Activated naive CD8-positive, alpha-beta T cell treated with anti-CD3 and anti-CD28 coated beads, Interleukin-2, amount 50 U/mL, for 16 hours (primary cell): ENCODE measurements at places on chromosomes 4 and X.

GRCh38 chr4:86934147-86934770, 552 bp upstream of the AFF1 start:
- DNase-seq: no peak

- DNase-seq: no peak
These were observed 944.4 kb upstream of the GRID2 start for GRCh38 chr4:91359041-91360031.

GRCh38 chr4:119204916-119205315, 7.6 kb upstream of the USP53 start:
- DNase-seq: no peak

DNA sequence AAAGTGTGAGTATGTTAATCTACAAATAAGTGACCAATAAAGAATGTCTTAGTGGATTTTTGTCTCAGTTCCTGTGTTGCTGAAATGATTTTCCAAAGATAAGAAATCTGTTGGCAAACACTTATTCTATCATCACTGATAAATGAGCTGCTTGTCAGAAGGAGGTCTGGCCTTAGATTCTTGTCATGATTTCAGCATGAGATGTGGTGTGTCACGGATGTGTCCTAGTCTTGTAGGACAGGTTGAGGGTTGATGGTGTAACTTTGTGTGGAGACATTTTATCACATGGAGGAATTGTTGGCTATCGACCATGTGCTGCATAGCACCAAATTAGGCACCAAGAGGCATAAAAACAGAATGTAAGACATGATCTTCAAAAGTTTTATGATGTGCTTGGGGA, 31.8 kb upstream of the LIMCH1 start:
- DNase-seq: no peak

- no peak for DNase-seq
These were observed 16.3 kb downstream of the SPRY1 start for GRCh38 chr4:123412700-123413512.

- no peak for DNase-seq
These were observed 1801.3 kb upstream of the PCDH7 start for GRCh38 chr4:28918871-28919270.

GRCh38 chr4:2937146-2937857, 25.9 kb downstream of the NOP14 start:
- no peak for DNase-seq

DNA sequence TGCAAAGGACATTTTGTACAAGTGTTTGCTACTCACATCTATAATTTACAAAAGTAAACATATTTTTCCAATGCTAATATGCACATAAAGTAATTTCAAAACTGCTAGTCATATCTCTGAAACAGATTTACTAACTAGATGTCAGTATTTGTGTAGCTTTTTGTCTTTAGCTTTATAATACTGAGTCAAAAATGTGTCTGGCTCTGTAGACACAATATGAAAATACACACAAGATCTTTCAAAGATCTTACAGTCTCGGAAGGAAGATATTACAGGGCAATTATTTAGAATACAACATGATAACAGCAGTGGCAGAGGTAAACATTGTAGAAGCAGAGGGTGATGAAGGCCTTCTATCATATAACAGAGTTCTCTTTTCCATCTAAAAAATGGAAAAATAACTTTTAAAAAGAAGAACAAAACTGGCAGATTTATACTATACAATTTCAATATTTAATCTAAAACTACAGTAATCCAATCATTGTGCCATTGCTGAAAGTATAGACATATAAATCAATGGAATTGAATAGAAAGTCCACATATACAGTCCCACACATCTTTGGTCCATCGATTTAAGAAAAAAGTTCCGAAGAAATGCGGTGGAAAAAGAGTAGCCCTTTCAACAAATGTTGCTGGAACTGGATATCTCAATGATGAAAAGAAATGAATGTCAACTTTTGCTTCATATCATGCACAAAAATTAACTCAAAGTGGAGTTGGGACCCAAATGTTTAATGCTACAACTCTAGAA, 29.4 kb downstream of the ARAP2 start:
- DNase-seq: no peak
